ENCODE measurements at places on chromosomes 6 and 20.

- peak; percentile 66 for DNase-seq
Observed at GRCh38 chr6:3296078-3296477, 37.3 kb downstream of the PSMG4 start.

DNA sequence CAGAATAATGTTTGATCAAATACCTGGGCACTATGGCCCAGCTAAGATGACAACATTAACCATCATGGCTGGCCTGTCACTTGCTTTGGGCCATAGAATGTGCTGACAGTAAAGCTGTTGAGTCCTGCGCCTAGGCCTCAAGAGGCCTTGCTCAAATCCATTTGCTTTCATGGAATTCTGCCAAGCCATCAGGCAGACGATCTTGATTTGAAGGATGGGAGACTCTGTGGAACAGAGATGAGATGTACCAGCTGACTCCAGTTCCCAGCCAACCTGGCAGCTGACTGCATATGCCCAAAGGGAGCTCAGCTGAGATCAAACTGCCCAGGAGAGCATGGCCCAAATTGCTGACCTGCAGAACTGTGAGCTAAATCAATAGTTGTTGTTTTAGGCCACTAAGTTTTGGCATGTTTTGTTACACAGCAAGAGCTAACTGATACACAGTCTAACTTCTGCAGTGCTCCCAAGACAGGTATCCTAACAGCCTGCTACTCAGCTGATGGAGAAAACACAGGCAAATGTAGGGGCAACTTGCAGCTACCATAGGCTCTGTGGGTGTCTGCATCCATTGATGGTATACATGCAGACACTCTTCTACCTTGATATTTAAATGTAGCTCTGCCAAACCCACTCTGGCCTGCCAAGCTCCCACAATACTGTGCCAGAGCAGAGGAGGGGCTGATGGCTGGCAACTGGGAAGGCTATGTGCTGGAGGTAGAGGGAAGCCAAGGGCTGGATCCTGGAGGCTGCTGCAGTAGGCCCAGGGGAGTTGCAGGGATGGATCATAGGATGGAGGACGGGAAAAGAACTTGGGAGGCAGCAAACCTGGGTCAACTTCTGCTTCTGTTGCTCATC is 55.2 kb upstream of the RNF24 start:
- DNase-seq, result no peak

DNA sequence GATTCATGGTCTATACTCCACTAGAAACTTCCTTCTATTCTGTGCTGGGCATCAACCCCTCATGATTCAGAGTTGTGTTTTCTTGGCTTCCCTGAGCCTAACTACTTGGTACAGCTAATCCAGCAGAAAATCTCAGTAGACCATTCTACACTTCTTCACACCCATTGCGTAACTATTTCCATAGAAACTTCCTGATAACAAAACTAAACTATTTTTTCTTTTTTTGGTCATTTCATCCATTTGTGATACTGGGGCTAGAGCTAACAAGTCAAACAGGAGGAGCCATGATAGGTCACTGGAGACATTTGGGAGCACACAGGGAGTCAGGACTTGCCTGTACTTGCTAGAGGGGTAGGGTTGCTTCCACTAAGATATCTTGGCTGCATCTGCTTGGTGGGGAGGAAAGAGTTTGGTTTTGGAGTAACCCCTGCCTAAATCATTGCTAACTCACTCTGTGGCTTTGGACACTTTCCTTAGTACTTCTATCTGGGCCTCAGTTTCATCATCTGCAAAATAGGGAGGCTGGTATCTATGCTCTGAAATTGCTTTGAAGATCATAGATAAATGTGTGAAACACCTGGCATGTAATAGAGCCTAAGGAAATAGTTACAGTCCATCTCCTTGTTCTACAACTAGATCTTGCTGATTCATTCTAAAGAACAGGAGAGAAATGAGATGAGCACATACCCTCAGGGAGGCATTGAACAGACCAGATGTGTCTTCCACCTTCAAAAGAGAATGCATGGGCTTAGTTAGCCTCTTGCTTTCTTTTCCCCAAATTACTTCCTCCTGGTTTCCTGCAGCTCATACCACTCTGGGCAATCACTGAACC is 127.9 kb upstream of the ADGRF1 start:
- no peak for DNase-seq

DNA sequence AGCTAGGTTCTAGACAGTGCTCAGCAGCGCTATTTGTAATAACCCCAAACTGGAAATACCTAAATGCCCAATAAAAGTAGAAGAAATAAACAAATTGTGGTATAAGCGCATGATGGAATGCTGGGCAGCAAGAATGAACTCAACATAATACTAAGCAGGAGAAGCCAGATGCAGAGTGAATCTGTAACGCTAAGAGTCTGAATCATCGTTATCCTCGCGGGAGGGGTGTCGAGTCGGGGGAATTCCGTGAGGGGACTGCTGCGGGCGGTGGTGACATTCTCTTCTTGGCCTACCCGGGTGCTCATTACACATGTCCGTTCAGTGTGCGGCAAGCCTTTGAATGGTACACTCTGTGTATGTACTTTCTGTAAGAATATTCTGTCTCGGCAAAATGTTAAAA is 83.7 kb downstream of the SULF2 start:
- DNase-seq, result no peak

- DNase-seq, result no peak
Observed at GRCh38 chr20:8326899-8327298, 194.8 kb downstream of the PLCB1 start.

DNA sequence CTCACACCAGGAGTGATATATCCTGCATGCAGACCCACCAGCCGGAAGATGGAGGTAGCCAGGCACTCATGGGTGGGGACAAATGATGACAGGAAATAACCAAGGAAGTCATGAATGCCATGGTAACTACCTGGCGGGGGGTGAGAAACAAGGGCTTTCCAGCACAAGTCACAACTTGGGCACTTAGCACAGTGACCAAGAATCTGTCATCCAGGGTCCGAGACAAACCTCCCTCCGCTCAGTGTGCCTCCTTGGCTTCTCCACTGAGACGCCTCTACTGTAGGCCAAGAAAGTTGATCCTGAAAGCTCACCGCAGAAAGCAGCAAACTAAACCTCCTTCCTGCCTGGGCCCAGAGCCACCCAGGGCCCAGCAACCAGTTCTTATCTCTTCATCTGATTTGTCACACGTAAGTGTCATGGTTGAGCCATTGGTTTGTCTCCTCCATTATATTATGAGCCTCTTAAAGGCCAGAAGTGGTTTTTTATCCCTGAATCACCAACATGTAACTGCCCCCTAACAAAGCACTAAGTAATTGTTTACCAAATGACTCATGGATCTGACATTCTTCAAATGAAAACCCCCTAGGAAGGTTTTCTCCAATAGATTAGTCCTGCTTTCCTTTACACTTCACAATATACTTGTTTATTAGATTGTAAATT is 84.3 kb upstream of the TAB2 start:
- DNase-seq, result no peak

- no peak for DNase-seq
Observed at GRCh38 chr6:154651656-154652055, 81.6 kb upstream of the SCAF8 start.

- no peak for DNase-seq
Observed at GRCh38 chr6:1122083-1122482, 189.8 kb upstream of the FOXQ1 start.

- no peak for DNase-seq
Observed at GRCh38 chr6:11043961-11044711, at the start of gene ELOVL2. Gene ELOVL2 (minus strand): TSS chr6:11044305. CDS start chr6:11044230, 75 bp downstream.

GRCh38 chr6:211871-212497 is 80.3 kb upstream of the DUSP22 start:
- DNase-seq, result no peak

- DNase-seq, result no peak
Observed at GRCh38 chr6:24391208-24391607, 11.5 kb upstream of the MRS2 start.

GRCh38 chr20:13546497-13547131 is 92.1 kb downstream of the TASP1 start:
- peak; percentile 65 for DNase-seq

DNA sequence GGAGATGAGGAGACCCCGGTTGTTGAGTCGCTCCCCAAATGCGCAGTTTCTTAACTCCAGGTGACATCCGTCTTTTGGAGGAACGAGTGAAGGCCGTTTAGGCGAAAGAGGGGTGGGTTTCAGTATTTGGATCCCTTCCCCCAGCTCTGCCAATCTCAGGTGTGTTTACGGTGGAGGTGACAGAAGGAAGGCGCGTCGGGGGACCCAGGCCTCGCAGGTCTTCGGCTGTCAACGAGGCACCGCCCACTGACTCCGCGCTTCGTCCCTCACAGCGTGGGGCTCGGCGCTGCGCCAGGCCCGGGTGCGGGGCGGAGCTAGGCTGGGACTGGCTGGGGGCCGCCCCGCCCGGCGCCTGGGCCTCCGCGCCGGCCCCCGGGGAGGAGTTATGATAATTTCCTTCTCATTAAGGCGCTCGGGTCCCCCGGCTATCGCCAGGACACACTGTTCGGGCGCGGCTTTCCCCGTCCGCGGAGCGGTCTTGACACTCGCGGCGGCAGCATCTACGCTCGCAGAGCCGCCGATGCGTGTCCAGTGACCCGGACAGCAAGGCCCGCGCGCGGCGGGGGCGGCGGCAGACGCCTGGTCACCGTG is at the start of gene TFAP2C:
TFAP2C (plus strand) TSS at position 434 of the 591 bp plus-strand sequence. CDS start 239 bp downstream, outside the sequence.
- DNase-seq, result peak; percentile 89

GRCh38 chr20:36632487-36633284 is 13.3 kb downstream of the SLA2 start:
- no peak for DNase-seq

GRCh38 chr6:151059612-151060095 is 180.1 kb upstream of the AKAP12 start:
- DNase-seq, result no peak

GRCh38 chr20:24780674-24781417 is 168.2 kb upstream of the CST7 start:
- DNase-seq, result no peak

DNA sequence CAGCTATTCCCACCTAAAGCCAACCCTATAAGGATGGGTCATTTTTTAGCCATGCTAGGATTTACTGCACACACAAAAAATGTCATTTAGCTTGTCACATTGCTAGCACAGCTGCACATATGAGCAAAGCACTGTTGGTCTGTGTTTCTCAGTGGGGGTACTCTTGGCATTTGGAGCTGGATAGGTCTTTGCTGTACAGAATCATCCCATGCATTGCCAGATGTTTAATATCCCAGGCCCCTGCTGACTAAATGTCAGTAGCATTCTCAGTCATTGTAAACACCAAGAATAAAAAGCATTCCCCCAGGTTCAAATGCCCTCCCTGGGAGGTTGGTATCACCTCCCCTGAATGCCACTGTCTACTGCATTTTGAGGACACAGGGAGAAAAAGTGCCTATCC is 14.6 kb upstream of the LTV1 start:
- no peak for DNase-seq

DNA sequence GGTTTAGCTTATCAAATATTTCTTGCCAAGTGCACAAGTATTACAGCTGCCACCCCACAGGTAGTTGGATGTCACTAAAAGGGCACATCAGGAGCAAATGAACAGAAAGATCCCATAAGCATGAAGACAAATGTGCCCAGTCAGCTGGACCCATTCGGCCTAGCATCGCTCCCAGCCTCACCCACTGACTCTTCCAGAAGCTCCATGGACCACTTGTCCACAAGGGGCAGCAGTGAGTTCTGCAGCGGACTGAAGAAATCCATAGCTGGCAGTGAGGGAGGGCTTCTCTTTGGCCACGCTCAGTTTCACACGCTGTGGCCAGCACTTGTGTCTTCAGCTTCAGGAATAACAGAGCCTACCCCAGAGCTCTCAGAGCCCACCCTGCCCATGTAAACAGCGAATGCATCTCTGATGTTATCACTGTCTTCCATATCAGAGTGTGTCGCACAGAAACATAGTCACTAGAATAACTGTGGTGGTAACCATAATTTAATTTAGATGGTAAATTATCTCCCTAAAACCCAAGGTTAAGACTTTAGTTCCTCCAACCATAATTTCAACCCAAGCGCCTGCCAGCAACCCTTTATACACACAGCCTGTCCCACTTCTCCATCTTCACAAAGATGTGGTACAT is 15.8 kb downstream of the CGA start:
- peak; percentile 37 for DNase-seq

GRCh38 chr20:14449323-14449722 is 111.9 kb upstream of the FLRT3 start:
- DNase-seq, result no peak

GRCh38 chr6:93453956-93454355 is 34.6 kb upstream of the EPHA7 start:
- no peak for DNase-seq

- no peak for DNase-seq
Observed at GRCh38 chr6:139452148-139452876, 77.9 kb upstream of the CITED2 start.

- no peak for DNase-seq
Observed at GRCh38 chr6:148374040-148374774, 31.6 kb downstream of the SASH1 start.

- no peak for DNase-seq
Observed at GRCh38 chr6:118596774-118597320, 48.8 kb downstream of the PLN start.

GRCh38 chr6:40714576-40715564 is 127.7 kb upstream of the LRFN2 start:
- DNase-seq, result no peak

- DNase-seq, result no peak
Observed at GRCh38 chr6:167702241-167702827, 124.4 kb upstream of the AFDN start.

DNA sequence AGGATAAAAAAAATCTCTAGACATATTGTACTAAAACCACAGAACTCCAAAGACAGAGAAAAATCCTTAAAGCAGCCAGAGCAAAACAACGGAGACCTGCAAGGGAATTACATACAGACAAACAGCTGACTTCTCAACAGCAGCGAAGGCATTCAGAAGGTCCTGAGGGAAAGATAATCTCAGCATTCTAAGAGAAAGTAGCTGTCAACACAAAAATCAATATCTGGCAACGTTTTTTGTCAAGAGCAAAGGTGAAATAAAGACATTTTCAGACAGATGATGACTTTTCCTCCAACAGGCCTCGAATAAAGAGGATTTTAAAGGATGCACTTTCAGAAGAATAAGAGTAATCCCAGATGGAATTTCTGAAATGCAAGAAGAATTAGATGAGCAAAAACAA is 6.1 kb upstream of the SCGN start:
- no peak for DNase-seq

DNA sequence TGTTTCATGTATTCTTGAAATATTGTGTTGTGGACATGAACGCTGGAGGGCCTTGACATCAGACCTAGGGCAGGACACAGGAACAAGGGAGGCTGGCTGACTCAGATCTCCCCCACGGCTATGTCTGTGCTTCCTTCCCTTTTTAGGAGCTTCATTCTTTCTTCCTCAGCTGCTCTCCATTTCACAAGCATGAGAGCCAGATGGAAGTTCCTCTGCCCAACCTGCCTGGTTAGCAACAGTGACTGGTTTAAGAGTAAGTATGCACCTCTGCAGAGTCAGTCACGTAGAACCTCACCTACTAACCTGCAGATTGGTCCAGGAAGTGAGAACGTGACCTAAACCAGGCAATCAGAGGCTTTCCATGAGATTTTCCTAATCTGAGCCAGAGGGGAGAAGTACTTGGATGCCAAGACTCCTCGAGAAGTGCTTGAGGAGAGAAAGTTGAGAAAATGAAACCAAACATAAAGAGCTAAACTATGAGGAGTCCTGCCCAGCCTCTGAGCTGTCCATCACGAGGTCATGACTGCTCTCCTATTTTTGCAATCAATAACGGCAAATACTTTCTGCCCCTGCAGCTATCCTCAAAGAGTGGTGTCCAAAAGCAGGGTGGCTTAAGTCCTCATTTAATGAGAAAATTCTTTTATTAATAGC is 465.2 kb upstream of the CITED2 start:
- no peak for DNase-seq

Measured in lower leg skin (tissue), 4 donors.